Stimulated activated CD8-positive, alpha-beta memory T cell treated with anti-CD3 and anti-CD28 coated beads, Interleukin-7, amount 100 ng/mL, for 48 hours (primary cell): ENCODE measurements at places on chromosomes 5 and 9.

DNA sequence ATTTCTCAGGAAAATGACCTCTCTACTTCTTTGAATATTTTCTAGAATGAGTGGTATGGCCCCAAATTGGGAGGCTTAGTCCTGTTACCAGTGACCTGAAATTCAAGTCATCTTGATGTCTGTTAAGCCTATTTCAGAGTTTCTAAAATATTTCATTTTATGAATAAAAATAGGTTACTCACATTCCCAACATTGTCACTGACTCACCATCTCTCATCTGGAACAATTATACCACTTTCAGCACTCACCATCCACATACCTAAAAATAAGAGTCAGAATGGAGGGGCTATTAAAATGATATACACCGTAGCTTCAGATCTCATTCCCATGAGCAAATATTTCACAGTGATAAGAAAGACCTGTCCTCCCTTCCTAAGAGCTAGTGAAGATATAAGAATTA is 71.8 kb downstream of the KIAA1958 start:
- DNase-seq = no peak

DNA sequence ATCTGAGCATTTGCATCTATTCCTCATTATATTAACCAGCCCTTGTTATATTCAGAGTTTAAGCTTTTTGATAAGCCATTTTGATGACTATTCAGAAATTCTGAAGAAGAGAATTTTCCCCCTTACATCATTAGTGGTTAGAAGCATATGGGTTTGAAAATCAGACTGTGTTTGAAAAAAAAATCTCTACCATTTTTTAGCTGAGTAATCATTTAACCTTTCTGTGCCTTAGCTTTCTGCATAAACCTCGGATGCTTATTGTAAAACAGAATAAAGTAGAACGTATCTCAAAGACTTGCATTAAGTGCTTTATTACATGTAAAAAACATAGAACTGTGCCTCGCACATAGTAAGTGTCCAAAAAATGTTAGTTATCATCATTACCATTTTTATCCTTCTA is 278.6 kb downstream of the RFX3 start:
- no peak for DNase-seq

DNA sequence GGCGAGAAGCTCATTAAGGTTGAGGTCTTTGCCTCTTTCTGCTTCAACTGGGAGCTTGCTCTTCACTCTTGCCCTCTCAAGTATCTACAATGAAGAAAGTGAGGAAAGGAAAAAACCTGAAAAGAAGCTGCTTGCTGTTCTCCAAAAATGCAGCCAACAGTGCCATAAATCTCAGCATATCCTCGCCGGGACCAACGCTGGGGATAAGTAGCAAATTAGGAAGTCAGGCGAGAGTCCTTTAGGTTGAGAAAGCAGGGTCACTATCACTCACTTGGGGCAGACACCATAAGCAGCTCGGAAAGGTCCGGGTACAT is 399 bp downstream of the NUP155 start:
- no peak for DNase-seq

GRCh38 chr9:69236188-69236587 is 62.1 kb downstream of the TJP2 start:
- DNase-seq = no peak

DNA sequence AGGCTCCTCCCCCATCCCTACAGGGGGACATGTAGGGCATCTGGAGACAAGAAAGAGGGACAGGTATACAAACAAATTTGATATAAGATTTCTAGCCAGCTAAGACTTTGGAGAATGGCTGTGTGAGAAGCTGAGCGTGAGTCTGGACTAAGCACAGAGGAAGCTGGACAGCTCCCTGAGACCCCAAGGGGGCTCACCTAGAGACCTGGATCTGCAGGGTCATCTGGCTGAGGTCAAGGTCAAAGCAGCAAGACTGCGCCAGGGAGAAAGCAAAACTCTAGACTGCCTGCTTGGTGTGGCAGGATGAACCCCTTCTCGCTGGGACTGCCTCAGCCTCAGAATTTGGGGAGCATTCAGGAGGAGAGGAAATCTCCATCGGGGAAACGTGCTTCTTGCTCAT is 8.0 kb upstream of the GSN start:
- no peak for DNase-seq

DNA sequence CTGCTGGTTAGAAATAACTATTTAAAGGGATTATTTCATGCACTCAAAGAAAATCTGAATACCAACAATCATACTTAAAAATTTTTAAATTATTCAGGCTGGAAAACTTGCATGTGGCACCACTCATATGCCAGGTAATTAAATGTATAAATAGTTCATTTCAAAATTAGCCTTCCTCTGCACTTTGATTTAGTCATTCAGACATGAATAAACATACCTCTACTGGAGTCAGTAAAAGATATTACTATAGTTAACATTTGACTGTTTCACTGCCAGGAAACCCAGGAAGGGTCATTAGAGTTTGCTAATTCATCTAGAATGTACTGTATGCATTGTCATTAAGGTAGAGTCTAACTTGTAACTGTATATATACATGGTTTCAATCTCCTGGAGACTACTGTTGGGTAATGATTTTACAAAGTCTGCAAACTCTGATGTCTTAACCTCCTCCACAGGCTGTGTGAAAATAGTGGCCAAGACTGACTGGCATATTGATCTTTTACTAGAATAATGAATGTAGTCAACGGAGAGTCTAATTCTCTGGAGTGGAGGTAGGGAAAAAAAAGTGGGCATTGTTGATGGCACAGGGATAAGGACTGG is 43.7 kb downstream of the TEX10 start:
- DNase-seq = no peak

DNA sequence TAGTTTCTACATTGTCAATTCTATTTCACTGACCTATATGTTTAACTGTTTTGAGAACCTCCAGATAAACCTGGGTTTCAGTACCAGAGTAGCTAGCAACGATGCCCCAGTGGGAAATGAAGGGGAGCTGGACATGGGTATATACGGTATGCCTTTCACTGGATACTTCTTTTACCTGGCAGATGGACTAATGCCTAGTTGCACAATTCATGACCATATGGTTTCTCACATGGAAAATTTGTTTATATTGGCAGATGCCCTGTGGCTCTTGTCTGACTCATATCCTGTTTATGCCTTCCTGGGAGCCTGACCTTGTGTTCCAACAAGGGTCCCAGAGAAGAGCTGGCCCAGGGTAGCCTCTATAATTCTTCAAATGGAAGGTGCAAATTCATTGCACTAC is 144.1 kb downstream of the MAT2B start:
- DNase-seq = no peak
